Stimulated activated CD8-positive, alpha-beta memory T cell treated with anti-CD3 and anti-CD28 coated beads, Interleukin-7, amount 100 ng/mL, for 24 hours (primary cell): ENCODE measurements at places on chromosomes 13 and 19.

GRCh38 chr13:59738921-59739320 lies 424.8 kb downstream of the DIAPH3 start:
- DNase-seq: no peak

GRCh38 chr19:51246164-51246552 lies 4.7 kb upstream of the SIGLECL1 start:
- no peak for DNase-seq

GRCh38 chr13:50923272-50923671 lies 13.7 kb downstream of the RNASEH2B start:
- no peak for DNase-seq

DNA sequence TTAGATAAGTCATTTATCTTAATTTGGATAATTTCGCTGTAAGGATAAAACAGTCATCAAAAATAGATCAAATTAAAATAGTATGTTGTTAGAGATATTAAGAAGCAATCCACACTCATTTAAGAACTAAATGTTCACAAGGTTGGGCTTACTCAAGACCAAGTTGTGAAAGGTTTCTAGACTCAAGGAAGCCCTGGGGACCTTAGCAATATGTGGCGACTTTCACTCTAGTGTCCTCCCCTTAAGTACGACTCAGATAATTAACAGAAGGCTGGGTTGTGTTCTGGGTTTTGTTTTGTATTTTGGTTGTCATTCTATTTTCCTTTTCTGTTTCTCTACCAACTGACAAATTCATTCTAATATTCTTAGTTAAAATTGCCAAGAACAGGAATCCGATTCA lies 1008.0 kb downstream of the PCDH9 start:
- no peak for DNase-seq
